ENCODE measurements at places on chromosomes 7 and 10. TPM values are rescaled to one million over a fixed set of nuclear protein-coding genes. Genes with fewer than 3 reads are reported as not detected.
A peak's percentile ranks its signal among the peaks of the same experiment; 100 is the strongest.

The GPR85 gene
- 0.61 TPM for total RNA-seq

The GHRHR gene
- not detected for total RNA-seq

The LFNG gene
- 2.4 TPM for total RNA-seq

The MUC3A gene
- not detected for total RNA-seq

The FGFBP3 gene
- 1.1 TPM for total RNA-seq

The ADAP1 gene
- total RNA-seq = 10.5 TPM

- DNase-seq = no peak
These were observed 146.6 kb downstream of the CHN2 start for GRCh38 chr7:29341156-29341555.

- DNase-seq = no peak
These were observed 1.7 kb upstream of the CALML3 start for GRCh38 chr10:5522913-5523560.

GRCh38 chr7:20783700-20784387, 2.8 kb downstream of the SP8 start:
- no peak for DNase-seq

GRCh38 chr7:11607686-11608085, 224.3 kb downstream of the THSD7A start:
- DNase-seq = no peak

- DNase-seq = no peak
These were observed 128.6 kb upstream of the SLC26A5 start for GRCh38 chr7:103574576-103574975.

GRCh38 chr7:86733783-86734182, 90.1 kb downstream of the GRM3 start:
- peak; percentile 54 for DNase-seq

DNA sequence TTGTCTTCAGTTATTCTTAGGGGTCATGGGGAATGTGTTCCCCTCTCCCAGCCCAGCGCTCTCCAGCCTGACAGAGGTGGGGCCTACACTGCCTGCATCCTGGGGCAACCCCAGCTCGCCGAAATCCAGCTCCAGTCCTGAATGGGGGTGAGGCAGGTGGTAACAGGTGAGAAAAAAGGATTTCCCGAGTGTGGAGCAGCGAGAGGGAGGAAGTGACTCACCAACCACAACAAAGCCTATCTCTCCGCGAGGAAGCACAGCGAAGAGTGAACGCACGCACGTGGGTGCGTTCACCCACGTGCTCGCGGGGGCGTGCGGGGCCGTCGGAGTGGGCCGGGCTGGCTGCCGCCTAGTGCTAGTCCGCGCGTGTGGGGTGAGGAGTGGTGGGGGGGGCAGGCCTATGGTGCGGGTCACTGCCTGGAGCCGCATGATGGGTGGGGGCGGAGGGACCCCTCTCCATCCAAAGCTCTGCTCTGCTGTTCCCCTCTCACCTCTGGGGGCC, 855 bp upstream of the PALD1 start:
- peak; percentile 80 for DNase-seq

- DNase-seq = no peak
These were observed 133.8 kb upstream of the KCNMA1 start for GRCh38 chr10:77771450-77771849.

DNA sequence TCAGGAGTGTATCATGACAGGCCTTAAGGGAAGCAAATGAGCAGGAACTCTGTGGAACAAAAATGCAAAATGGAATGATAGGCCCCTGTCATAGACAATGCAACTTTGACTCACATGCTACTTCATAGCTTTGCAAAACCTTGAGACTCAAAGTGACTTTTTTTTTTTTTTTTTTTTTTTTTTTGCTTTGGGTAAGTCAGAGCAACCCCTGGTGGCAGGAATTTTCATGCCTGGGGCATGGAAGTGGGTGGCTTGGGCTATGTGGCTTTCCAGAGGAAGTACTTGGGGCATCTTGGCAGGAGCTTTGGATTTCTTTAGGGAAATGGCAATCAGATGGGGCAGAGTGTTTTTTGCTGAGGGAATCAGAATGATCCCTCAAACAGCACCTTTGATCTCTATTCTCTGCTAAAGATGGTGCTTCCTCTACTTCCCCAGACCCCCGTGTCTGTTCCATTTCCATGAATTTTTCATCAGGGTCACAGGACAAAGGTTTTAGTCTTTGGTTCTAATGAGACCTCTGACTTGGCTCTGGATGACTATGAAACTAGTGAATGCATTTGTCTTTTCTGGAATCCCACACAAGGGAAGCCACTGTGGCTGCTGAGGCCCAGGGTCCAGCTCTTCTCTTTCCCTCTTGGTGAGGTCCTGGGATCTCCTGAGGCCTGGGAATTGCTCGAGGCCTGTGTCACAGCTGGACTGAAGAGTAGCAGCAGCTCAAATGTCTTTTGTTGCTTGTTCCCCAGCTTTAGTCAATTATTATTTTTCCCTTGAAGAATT, 62.8 kb downstream of the TACC2 start:
- peak; percentile 89 for DNase-seq

GRCh38 chr10:132333386-132333785, 1.4 kb downstream of the LRRC27 start:
- DNase-seq = no peak

- DNase-seq = no peak
These were observed 30.9 kb upstream of the SAMD8 start for GRCh38 chr10:75080554-75080953.

DNA sequence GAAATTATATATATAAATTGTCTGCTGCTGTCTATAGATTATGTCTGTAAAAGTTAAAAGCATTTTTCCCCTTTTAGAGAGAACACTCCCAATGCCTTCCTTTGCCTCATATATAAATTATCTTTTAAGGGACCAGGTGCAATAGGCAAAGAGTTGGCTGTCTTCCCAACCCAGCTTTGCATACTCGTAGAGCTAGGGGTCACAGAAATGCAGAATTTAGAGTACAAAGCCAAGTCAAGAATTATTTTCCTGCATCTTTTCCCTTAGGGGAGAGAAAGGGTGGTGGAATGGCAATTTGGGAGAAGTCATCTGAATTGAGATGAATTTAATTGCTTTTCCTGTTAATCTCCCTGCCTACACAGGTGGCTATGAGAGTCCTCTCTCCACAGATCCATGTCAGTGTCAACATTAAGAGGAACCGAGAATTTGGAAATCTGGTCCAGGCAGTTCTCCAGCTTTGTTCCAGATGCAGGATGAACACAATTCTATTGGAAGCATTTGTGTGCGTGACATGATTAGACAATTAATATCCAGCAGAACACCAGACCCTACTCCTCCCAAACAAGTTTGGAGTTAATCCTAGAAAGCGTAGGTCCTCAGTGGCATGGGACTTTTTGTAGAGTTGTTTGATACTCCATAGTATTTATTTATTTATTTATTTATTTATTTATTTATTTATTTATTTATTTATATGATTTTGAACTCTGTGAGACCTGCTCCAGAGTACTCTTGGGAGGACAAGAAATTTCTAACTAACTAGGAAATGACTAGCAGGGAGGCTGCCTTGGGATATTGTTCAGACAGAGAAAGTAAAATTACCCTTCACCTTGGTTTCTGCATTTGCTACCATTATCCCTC, 80.3 kb upstream of the SKAP2 start:
- DNase-seq = no peak

DNA sequence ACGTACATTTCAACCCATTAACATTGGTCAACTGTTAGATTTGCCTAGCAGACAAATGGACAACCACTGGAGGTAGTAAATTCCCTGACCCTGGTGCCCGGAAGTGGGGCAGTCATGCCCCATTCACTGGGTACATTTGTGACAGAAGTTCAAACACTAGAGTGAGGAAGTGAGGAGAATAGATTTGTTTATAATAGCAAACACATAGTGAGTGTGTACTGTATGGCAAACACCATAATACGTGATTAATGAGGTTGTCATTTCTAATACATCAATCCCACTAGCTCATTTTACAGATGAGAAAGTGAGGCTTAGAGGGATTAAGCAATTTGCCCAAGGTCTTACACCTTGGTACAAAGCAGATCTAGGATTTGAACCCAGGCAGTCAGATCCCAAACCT, 181.9 kb upstream of the MKLN1 start:
- no peak for DNase-seq

- no peak for DNase-seq
These were observed 393.7 kb upstream of the MBL2 start for GRCh38 chr10:53166325-53166724.

DNA sequence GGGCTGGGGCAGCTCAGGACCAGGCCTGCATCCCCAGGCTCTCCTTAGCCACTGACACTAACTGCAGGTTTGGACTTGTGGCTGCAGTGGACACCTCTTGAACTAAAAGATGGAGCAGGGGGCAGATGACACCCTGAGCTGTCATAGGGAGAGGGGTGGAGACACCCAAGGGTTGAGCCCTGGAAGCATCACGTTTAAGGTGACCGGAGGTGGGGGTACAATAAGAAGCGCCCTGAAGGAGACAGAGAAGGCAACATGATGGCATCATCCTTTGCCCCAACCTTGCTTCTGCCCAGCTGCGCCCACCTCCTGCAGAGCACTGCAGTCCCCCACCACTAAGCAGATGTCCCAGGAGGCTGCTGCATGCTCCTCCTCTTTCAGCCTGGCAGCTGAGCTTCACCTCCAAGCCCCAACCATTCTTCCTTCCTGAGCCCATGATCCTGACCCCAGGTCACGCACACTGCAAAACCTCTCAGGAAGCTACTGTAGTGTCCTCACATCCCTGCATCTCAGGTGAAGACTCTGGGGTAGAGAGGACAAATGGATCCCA, 25.5 kb downstream of the OGDHL start:
- DNase-seq = no peak

DNA sequence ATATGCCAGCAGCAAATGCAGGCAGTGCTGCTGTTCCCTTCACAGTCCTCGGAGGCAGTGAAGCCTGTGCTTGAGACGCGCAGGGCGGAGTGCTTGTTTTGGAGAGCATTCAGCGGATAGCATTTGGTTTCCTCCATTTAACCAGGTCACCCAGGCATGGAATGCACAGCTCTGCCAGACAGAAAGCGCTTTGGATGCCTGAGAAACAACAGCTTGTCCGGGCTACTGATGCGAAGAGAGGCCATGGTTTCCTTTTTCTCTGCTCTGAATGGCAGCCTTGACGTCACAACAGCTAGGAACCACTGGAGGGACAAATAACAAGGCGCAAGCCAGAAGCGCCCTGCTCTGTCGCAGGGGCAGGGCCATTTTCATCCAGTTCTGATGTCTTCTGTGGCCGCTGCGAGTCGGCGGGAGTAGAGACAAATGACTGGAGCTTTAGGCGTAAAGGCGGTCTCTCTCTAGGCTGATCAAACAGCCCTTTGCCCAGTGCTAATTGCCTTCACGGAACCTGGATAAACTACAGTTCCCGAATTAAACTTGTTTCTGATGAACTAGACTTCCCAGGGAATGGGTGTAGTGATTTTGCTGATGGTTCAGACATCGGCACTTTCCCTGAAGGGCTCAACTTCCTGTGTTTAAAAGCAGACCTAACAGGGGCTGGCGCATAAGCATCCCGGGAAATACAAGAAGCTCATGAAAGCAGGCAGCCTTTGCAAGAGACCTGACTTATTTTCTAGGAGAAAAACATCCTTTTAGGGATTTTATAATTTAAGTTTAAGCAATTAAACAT, 187.6 kb upstream of the KLF14 start:
- DNase-seq = no peak

Measured in MCF 10A (cell line).